ENCODE measurements at places on chromosomes 2 and 18. TPM values are rescaled to one million over a fixed set of nuclear protein-coding genes. Genes with fewer than 3 reads are reported as not detected.

Gene SLC40A1
- polyA plus RNA-seq = 14.0 TPM

Gene CHRNA1
- not detected for polyA plus RNA-seq

Gene GNAL
- 0.70 TPM for polyA plus RNA-seq

Gene EPC2
- polyA plus RNA-seq = 9.1 TPM

Gene ACADL
- polyA plus RNA-seq = 27.7 TPM

Gene TMEM178A
- 5.8 TPM for polyA plus RNA-seq

Gene HTR2B
- 0.11 TPM for polyA plus RNA-seq

All from pancreas (tissue), 10 donors.